Lower lobe of right lung (tissue), 2 donors: ENCODE measurements at places on chromosomes 2 and 18. TPM values are rescaled to one million over a fixed set of nuclear protein-coding genes. Genes with fewer than 3 reads are reported as not detected.

- no peaks in the 10 kb centered on the region for H3K27me3 ChIP-seq
- H3K27ac ChIP-seq = no peak overlapping the region
- DNase-seq = no peak
- no peaks in the 10 kb centered on the region for H3K36me3 ChIP-seq
- no peak overlapping the region for H3K4me3 ChIP-seq
These were observed 1.7 kb downstream of the MAPRE3 start for GRCh38 chr2:26971911-26972786.

DNA sequence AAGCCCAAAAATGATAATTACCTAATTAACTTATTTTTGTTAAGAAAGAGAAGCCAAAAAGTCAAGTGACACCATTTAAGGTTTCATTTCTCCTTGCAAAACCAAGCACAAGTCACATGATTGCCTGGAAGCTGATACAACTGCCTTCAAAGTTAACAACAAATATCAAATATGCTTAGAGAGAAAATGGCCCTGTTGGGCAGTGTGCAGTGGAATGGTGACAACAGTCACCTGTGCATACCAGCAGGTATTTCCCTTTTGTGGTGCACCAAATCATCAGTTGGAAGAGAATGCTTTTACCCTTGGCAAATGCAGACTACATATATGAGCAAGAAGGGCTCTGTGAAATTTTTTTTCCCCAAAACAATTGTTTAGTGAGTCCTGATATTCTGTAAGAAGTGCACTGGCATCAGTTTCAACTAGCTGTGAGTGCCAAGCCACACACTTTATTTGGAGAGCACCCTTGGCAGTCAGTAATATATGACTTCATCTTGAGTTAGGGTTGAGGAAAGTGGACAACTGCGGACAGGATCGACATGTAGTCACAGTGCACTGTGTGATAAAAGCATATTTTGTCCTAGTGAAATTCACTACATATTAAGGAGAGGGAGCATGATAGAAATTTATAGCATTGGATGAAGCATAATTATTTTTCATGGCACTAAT lies 74.9 kb upstream of the DOCK10 start:
- DNase-seq = no peak
- no peak overlapping the region for H3K4me3 ChIP-seq
- H3K36me3 ChIP-seq = no peaks in the 10 kb centered on the region
- H3K27ac ChIP-seq = no peak overlapping the region
- H3K4me1 ChIP-seq = no peaks in the 10 kb centered on the region

- H3K27ac ChIP-seq = peak overlapping the region; percentile 76
- H3K36me3 ChIP-seq = no peaks in the 10 kb centered on the region
These were observed 1.5 kb upstream of the IRS1 start for GRCh38 chr2:226800941-226801784.

DNA sequence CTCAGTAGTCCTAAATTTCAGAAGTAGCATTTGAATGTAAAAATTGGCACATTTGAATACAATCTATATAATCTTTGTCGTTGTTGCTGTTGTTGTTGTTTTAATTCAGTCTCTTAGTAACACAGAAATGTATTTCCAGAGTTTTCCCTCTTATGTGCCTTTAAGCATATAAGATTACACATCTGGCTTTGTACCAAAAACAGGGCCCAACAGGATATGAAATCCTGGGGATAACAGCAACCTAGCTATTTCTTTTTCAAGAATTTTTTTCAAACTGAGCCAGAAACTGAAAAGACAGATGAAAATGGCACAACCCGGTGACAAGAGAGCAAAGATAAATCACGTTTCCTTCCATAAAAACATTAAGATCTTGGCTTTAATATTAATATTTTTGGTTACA lies 906.7 kb downstream of the NRXN1 start:
- H3K4me1 ChIP-seq = no peaks in the 10 kb centered on the region
- no peaks in the 10 kb centered on the region for H3K36me3 ChIP-seq
- no peak overlapping the region for H3K4me3 ChIP-seq
- H3K27me3 ChIP-seq = no peaks in the 10 kb centered on the region
- DNase-seq = no peak

Gene CD8B2
- 0.21 TPM for total RNA-seq

- H3K27ac ChIP-seq = no peak overlapping the region
- no peaks in the 10 kb centered on the region for H3K4me1 ChIP-seq
- H3K27me3 ChIP-seq = no peaks in the 10 kb centered on the region
- H3K4me3 ChIP-seq = no peak overlapping the region
These were observed 289.4 kb upstream of the PXDN start for GRCh38 chr2:2033691-2034090.

- H3K27ac ChIP-seq = no peak overlapping the region
- DNase-seq = no peak
- no peaks in the 10 kb centered on the region for H3K36me3 ChIP-seq
These were observed 81.3 kb upstream of the ITGA6 start for GRCh38 chr2:172345956-172346555.

Gene MREG
- 12.7 TPM for total RNA-seq

Gene LRRTM1
- total RNA-seq = not detected

- H3K36me3 ChIP-seq = no peaks in the 10 kb centered on the region
- no peak overlapping the region for H3K27ac ChIP-seq
- no peak overlapping the region for H3K4me3 ChIP-seq
- no peaks in the 10 kb centered on the region for H3K4me1 ChIP-seq
- H3K27me3 ChIP-seq = no peaks in the 10 kb centered on the region
- DNase-seq = no peak
These were observed 154.9 kb downstream of the CAPN13 start for GRCh38 chr2:30652271-30652915.
